SHP77 treated with DMSO at 0.1 percent for 48 hours (cell line): ENCODE measurements at places on chromosomes 13 and 19.

DNA sequence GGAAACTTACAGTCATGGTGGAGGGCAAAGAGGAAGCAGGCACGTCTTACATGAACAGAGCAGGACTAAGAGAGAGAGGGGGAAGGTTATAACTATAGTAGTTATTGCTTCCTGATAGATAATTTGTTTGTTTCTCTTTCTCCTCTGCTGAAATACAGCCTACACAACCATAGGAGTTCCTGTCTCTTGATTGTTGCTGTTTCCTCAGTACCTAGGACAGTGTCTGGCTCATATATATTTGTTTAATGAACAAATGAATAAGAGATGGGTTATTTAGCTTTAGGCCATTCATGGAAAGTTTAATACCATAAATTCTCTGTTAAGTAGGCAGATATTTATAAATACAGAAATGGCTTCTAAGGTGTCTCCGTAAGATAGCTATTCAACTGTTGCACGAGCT, 95.2 kb downstream of the PCCA start:
- DNase-seq = no peak

GRCh38 chr13:28495538-28496187, 735 bp upstream of the FLT1 start:
- no peak for DNase-seq

DNA sequence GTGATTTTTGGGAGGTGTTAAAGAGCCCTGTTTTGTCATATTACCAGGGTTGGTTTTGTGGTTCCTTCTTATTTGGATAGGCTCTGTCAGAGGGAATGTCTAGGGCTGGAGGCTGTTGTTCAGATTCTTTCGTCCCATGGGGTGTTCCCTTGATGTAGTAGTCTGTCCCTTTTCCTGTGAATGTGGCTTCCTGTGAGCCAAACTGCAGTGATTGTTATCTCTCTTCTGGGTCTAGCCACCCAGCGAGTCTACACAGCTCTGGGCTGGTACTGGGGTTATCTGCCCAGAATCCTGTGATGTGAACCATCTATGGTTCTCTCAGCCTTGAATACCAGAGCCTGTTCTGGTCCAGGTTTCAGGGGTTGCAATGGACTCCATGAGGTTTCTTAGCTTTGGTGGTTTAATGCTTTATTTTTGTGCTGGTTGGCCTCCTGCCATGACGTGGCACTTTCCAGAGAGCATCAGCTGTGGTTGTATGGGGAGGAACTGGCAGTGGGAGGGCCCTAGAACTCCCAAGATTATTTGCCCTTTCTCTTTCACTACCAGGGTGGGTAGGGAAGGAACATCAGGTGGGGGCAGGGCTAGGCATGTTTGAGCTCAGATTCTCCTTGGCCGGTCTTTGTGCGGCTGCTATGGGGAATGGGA, 78.8 kb downstream of the SPRY2 start:
- DNase-seq = no peak

- DNase-seq = no peak
Observed at GRCh38 chr13:113537909-113538688, 46.5 kb upstream of the TFDP1 start.

DNA sequence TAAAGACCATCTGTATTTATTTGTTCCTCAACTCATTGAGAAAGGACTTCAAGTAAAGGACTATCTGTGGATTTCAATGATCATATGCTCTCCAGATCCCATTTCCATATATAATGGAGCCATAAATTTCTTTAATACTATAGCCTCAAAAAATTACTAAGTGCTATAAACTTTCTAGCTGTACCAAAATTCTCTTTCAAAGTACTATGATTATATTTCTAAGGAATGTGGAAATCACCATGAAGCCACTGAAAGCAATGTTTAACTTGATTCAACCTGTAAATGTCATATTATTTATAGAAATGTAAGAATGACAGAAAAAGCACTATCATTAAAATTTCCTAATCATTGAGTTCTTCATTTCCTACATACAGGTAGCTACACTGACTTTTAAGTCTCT, 20.7 kb downstream of the TBC1D4 start:
- no peak for DNase-seq

DNA sequence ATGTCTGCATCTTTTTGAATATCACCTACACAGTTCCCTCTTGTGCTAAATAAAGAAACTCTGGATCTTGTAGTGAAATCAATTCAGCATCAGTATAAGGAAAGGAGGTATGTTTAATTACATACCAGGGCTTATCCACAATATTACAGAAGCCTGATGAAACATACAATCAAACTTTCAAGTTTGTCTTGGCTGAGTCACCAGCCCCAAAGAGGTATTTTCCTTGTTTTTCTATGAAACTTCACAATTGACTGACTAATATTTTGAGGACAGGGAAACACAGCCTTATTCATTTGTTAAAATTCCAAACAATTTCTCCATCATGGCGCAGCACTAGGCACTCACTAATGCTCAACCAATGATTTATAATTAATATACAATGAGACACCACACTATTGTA, 952.4 kb downstream of the PCDH17 start:
- DNase-seq = no peak

- no peak for DNase-seq
Observed at GRCh38 chr13:113650275-113650674, 7.7 kb downstream of the ATP4B start.

GRCh38 chr19:47152205-47152604, 21.6 kb downstream of the SAE1 start:
- no peak for DNase-seq

DNA sequence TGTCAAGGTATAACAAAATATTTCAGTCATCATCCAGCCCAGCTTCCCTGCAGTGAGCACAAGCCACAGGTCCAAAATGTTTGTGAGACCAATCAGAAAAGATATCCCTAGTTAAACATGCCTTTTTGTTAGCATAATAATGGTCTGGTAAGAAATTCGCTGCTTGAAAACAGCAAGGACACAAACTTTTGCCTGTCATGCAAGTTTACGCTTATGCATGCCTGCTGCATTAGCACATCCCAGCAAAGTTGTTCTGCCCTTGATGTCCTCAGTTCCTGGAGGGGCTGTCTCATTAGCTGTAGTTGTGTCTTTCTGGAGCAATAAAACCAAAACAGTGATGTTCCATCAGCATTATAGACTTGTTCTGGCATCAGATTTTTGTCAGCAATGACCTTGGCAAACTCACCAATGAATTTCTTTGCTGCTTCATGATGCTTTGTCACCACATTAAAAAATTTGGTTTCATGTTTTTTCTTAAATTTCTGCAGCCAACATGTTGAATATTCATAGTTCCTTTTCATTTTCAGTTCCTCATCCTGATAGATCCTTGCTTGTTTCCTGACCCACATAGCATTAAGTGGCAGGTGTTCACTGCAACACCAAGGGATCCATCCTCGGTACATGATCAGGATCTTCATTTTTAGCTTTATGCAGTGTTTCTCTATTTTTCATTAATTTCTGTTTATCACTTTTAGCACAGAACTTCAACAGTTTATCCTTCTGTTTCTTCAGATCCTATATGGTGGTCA, 72.0 kb upstream of the GPR183 start:
- no peak for DNase-seq

DNA sequence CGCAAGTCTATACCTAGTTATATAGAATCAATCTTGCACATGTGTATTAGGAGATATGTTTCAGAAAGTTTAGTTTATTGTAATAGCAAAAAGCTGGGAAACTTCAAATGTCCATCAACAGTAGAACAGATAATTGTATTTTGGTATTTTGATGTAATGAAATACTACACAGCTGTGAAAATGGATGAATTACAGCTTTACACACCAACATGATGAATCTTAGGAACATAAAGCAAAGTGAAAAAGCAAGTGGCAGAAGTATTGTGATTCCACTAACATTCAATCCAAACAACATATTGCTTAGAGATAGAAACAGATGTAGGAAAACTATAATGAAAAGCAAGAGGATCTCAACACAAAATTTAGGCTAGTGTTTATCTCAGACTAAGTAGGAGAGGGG, 72.5 kb downstream of the RUBCNL start:
- DNase-seq = no peak
